ENCODE measurements at places on chromosomes 5 and 9.

DNA sequence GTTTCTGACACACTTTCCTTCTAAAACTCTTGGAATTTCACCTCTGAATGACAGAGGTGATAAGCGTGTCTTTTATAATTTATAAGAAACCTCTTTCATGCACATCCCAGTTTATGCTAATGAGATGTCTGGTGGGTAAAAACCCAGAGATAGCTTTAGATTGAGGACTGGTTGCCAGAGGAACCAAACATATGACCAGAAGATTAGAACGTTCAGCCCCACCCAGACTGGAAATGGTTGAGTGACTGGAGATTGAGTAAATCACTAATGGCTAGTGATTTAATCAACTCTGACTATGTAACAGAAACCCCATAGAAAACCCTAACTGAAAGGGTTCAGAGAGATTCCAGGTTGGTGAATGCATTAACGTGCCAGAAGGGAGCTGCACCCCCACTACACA, 69.2 kb downstream of the CDH18 start:
- no peak for DNase-seq

DNA sequence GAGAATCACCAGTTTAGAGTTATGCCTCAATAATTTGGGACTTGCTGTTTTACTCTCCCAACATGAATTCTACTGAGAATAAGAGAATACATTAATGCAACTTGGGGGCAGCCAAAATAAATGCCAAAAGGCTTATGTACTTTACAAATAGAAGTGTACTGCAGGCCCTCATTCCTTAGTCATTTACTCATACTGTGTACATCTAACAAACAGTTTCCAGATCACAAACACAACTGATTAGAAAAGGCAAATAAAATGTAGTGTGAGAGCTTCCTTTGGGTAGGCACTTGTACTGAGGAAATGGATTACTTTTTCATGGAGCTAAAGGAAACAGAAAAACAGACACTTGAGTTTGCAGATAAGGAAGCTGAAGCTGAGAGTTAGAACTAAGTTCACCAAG, 12.6 kb downstream of the ANKDD1B start:
- DNase-seq = no peak

GRCh38 chr5:14415024-14415697, 166.4 kb upstream of the OTULINL start:
- DNase-seq = no peak

DNA sequence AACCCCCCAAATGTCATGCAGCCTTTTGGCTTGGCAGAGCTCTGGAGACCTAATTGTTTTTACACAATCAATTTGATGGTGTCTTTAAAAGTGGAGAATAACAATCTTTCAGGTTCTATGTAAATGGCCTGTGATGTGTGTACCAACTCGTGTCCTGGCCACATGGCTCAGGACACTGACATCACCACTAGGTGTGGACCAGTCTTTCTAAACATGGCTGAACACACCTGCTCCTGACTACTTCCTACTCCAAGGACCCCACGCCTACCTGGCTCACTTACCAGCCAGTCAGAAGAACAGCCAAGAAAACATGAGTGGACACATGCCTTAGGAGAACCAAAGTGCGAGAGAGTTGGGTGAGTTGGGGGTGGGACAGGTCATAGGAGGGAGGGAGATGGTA, 71.2 kb downstream of the WDR41 start:
- DNase-seq = no peak

DNA sequence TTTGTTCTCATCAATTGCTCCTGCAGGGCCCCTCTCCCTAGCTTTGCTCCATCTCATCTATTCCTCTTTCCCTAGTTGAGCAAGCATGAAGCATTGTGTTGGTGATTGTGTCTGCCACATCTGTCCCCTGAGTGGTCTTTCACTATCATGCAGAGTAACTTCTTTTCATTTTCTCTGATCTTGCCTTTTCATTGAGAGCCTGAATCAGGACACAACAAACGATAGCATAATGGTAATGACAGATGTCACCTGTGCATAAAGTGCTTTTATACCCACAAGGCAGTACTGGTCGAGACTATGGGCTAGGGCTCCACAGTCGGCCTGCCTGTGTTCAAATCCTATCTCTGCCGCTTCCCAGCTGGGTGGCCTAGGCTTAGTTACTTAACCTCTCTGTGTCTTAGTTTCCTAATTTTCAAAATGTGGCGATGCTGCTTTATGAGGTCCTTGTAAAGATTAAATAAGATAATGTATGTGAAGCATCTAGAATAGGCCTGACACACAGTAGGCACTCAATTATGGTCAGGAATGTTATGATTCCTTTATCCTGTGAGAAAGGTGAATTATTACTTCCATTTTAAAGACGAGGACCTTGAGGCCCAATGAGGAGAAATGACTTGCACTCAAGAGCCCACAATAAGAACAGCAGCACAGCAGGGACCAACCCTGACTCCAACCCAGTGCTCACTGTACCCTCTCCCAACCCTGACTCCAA, 137.1 kb upstream of the ZNF618 start:
- DNase-seq = no peak

- no peak for DNase-seq
Observed at GRCh38 chr5:38121420-38121819, 136.9 kb upstream of the EGFLAM start.

- no peak for DNase-seq
Observed at GRCh38 chr5:101997235-101997634, 298.8 kb downstream of the SLCO4C1 start.

GRCh38 chr5:80985600-80986228, 25.6 kb downstream of the RASGRF2 start:
- no peak for DNase-seq
